Small intestine (tissue), 16 donors: ENCODE measurements at places on chromosomes 2 and 18.

DNA sequence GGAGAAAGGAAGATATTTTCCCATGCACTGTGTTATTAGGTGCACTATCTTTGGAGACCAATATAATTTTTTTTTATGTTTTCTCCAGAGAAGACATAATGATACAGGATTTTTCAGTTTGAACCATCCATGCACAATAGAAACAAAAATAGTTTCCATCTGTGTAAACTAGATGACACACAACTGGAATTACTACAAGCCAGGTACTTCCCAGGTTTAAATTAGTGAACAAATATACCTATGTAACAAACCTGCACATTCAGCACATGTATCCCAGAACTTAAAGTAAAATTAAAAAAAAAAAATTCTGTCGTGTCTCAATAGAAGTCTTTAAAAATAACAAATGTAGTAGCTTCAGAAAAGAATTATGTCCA lies 1616.8 kb upstream of the ACVR2A start:
- DNase-seq, result no peak

GRCh38 chr2:176162911-176163671 lies 6.0 kb downstream of the HOXD3 start:
- no peak for DNase-seq

- no peak for DNase-seq
These were observed 48.7 kb upstream of the PKDCC start for GRCh38 chr2:41999128-41999480.

DNA sequence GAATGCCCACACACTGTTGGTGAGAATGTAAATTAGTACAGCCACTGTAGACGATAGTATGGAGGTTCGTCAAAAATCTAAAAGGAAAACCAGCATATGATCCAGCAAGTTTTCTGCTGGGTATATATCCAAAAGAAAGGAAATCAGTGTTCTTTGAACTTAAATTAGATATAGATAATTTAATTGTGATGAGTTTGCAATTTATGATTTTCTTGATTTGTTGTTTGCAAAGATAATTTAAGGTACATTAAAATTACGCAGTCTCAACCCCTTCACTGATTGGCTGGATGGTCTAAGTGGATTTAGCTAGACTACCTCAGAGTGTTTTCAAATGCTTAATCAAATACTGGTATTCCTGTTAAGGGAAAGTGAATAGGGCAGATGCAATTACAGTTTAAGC lies 302.2 kb downstream of the GALNT13 start:
- DNase-seq, result no peak

DNA sequence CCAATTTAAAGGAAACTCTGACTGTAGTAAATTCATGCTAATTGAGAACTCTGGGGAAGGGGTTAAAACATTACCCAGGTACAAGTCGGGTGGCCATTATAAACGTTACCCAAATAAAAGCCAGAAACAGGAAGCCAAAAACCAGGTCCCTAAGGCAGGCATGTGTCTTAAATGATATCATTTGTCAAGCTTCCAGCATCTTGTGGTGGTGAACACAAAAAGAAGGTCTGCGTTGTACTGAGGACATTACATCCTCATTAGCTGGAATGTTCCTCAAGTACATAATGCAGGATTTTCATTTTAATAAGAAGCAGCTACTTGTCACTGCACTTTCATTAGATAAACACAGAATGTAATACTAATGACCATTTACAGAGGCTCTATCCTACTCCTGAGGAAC lies 10.9 kb downstream of the PTGR3 start:
- DNase-seq, result no peak

DNA sequence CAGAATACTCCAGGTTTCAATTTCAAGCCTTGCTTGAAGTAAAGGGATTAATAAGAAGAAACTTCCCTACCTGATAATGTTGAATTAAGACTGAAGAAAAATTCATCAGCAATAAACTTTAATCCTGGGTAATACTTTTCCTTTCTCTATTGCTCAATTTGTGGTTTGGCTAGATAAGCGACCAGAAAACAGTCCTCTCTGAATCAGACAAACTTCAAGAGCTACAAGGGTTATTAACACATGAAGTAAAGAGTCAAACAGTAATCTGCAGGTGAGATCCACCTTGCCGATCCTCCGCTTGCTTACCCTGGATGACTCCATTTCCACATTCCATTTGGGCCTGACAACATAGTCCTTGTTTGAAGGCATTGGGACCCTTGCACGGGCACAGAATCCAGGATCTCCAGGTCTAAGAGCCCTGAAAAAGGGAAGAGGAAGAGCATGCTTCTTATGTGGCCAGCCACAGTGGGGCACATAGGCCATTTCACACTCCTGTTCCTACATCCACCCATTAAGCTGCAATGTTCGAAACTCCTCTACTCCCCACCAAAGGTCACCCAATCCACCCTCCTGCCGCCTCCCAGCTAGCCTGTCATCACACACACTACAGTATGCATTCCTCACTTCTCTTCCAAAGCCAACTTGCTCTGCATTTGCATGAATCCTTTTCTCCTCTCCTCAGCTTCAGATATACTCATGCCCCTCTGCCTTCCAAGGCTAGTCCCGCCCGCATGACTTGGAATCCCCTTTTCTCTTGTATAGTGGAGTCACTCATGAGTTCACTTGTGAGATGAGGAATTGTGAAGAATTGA lies 39.8 kb downstream of the IWS1 start:
- DNase-seq, result peak; percentile 11

DNA sequence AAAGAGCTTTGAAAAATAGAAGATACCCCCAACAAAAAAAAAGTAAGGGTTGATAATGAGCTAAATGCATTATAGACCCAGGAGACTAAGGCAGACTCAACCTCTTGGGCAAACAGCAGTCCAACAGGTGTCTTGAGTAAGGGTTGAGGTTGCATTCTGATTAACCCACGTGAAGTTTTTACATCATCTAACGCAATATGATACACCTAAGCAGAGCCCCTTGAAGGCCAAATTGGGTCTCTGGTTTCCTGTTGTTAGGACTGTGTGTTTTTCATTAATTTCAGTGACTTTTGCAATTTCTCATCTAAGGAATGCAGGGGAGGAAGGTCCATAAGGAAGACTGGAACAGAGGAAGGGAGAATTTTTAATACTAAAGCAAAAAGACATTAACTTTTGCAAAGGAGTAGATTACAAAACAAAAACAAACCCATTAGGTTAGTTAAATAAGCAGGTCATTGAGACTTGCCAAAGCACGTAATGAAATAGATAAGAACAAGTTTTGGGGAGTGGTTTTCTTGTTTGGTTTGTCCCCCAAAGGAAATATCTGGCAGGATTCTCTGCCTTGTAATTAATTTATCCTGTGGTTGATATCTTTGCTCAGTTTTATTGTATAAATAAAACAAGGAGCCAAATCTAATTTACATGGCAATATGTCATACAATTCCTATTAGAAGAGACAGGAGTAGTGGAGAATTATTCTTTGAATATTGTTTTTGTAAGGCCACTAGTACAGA lies 244.3 kb downstream of the ETAA1 start:
- DNase-seq, result no peak

- DNase-seq, result no peak
These were observed 431.5 kb upstream of the MMADHC start for GRCh38 chr2:150019063-150019462.

DNA sequence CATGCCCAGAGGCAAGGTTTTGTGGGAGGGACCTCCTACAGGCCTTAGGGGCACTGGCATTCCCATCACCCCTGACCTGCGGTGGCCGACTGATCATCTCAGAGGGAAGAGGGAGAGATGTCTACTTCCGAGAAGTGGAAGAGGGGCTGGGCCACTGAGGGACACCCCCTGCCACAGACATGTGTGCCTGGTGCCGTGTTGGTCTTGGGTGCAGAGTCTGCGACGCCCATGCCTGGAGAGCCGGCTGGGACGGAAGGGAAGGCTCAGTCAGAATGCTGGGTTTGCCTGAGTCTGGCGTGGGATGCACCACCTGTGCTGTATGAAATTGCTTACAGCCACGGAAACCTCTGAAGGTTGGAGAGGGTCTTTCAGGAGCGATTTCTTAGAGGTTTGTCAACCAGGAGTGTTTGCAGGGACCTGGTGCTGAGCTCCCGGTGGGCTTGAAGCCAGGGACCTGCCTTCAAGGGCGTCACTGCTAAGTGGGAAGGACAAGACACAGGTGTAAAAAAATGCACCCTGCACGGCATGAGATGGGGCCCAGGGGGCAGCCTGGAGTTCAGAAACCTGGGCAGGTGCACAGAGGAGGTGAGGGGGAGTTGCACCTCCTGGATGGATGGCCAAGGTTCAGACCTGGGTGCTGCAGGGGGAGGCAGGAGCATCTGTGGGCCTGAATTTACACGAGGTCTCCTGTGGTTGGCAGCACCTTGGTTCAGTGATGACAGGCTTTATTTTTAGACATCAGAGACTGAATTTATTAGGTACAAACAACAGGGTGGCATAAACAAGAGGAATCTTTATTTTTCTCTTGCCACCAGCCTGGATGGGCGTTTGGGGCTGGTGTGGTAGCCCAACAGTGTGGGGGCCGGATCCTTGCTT lies 100.3 kb downstream of the CTIF start:
- DNase-seq, result peak; percentile 23

DNA sequence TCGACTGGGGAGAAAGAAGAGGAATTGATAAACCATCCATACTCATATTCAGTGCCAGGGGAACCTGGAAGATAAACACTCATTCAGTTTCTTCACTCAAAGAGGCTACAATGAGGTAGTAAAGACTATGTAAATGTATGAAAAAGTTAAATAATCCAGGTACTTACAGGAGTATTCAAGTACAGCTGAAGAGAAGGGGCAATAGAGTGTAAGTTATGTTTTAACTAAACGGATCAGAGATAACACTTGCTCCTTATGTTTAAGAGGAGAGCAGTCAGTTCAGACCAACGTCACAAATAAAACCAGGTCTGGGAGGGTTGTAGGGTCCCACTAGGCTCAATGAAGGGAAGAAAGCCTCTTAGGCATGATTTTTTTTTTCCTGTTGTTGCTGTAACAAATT lies 358.3 kb upstream of the SMIM21 start:
- no peak for DNase-seq
